ENCODE measurements at places on chromosomes 4 and X.

DNA sequence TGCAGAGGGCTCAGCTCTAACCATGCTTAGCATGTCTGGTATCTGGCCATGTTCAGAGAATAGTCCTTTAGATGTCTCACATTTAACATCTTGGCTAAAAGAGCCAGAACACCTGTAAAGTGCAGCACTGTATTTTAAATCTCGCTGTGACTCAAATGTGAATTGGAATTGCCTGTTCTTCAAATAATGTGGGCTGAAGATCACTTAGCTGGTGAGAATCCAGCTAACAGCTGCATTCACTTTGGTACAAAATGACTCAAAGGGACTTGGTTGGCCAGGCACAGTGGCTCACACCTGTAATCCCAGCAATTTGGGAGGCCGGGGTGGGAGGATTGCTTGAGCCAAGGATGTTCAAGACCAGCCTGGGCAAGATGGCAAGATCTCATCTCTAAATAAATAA is 63.5 kb upstream of the PLAC8 start:
- DNase-seq: no peak

GRCh38 chr4:81237791-81238190 is 22.8 kb upstream of the PRKG2 start:
- no peak for DNase-seq

- no peak for DNase-seq
Measured at GRCh38 chr4:64940698-64941097, 531.4 kb upstream of the TECRL start.

- DNase-seq: no peak
Measured at GRCh38 chr4:173318648-173319211, 15.4 kb downstream of the HMGB2 start.

GRCh38 chrX:137896123-137896522 is 330.2 kb downstream of the ZIC3 start:
- DNase-seq: no peak

- DNase-seq: no peak
Measured at GRCh38 chr4:77127215-77127614, 29.8 kb upstream of the CCNG2 start.

GRCh38 chrX:109926743-109927662 is 75.9 kb upstream of the TMEM164 start:
- DNase-seq: no peak

- no peak for DNase-seq
Measured at GRCh38 chr4:37767546-37767945, 58.9 kb upstream of the PGM2 start.

DNA sequence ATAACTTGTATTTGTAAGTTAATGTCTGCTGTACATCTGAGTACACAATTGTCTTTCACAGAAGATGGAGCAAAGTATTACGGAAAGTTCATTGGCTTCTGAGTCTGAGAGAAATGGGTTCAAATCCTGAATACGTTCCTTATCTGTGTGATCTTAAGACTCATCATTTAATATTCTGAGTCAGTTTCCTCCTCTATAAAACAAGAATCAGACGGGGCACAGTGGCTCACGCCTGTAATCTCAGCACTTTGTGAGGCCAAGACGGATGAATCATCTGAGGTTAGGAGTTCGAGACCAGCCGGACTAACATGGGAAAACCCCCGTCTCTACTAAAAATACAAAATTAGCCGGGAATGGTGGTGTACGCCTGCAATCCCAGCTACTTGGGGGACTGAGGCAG is 57.8 kb downstream of the APBB2 start:
- DNase-seq: no peak

- DNase-seq: no peak
Measured at GRCh38 chrX:40406330-40406859, 174.4 kb upstream of the ATP6AP2 start.

DNA sequence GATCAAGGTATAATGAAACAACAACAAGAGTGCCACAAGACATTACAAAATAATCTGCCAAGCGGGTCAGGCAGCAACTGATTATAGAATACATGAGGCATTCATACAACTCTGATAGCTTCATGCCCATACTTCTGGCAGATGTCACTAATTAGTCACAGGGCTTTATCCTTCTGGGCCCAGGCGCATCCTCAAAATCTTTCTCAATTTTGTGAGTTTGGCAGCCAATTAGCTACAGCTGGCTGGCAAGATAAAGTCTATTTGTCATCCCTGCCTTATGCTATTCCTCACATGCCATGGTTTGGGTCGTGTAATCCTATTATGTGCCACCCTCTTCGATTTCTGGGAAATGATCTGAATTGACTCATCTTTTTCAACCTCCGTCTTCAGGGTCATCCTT is 254.3 kb downstream of the PACRGL start:
- no peak for DNase-seq

GRCh38 chrX:105462186-105462585 is 241.7 kb upstream of the TEX13A start:
- no peak for DNase-seq

DNA sequence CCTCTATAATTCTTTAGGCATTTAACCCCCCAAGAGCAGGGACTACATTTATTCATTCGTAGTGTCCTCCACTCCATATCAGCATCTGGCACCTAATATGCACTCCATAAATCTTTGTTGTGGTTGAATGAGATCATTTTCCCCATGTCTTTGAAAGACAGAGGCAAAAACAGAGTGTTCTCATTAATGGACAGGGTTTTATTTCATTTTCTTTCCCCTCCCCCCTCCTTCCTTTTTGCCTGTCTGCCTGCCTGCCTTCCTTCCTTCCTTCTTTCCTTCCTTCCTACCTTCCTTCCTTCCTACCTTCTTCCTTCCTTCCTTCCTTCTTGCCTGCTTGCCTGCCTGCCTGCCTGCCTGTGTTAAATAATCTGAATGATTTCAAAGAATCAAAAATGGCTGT is 83.2 kb downstream of the SHROOM3 start:
- DNase-seq: no peak

GRCh38 chr4:10413177-10413576 is 44.0 kb downstream of the ZNF518B start:
- no peak for DNase-seq

DNA sequence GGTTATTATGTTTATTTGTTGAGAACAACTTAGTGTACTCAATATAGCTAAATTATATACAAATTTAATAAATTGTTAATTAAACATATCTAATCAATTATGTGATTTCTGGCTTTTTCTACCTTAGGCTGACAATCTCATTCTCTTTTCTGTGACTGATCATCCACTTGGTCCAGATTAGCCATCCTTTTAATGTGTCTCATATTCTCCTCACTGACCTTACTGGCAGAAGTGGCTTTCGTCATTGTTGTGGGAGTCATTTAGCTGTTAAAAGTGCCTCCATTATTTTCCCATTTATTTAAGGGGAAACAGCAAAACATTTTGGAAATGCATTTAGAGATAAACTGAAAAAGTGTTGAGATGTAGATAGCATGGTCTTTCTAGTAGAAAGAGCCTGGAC is 172.2 kb downstream of the CCSER1 start:
- no peak for DNase-seq

- DNase-seq: no peak
Measured at GRCh38 chrX:15050395-15050794, 177.2 kb downstream of the MOSPD2 start.
